Cortex of kidney (tissue), 1 donor: ENCODE measurements at places on chromosomes 5 and 9.

- DNase-seq, result no peak
Measured at GRCh38 chr5:177427919-177428573, 1.6 kb downstream of the GRK6 start.

DNA sequence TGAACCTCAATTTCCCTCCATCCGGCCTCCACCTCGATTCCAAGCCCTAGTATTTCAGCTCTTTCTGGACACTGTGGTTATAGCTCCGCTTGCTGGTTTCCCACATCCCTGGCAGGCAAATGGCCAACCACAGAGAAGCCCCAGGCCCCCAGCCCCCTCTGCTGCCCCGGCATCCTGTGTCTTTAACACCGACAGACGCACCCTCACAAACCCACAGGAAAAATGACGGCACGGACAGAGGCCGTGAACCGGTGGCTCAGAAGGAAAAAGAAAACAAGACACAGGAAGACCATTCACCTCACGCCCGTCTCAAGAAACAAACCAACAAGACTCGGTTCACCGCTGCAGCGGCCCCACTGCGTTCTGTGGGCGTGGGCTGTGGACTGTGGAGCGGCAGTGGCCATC, 1.5 kb upstream of the CLIC3 start:
- DNase-seq, result no peak

DNA sequence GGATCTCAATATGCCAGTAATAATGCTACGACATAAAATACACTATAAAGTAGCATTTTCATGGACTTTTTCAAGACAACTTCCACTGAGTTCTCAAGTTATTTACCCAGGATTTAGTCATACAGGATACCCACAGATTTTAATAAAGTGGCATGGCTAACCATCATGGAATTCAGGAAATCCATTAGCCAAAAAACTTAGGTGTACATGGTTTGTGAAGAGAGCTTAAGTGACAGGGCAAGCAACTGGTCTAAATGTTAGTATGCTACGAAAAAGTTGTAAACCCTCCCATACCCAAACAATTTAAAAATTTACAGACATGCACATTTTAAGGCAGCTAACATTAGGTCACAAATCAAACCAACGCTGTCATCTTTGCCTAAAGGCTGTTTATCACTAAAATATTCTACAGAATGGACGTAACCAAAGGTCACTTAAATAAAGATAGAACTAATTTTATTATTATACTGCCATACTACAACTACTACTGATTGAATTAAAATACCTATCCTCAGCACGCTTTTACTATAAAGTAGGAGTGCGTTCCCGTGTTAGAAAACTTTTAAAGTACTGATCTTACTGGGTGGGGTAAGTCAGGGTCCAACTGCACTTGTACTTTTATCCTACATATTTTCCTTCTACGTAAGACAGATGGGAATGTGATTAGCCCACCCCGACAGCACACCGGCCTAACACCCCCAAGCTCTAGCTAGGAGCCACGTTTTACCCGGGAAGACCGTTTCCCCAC, 1.1 kb downstream of the UBTD2 start:
- DNase-seq, result no peak

DNA sequence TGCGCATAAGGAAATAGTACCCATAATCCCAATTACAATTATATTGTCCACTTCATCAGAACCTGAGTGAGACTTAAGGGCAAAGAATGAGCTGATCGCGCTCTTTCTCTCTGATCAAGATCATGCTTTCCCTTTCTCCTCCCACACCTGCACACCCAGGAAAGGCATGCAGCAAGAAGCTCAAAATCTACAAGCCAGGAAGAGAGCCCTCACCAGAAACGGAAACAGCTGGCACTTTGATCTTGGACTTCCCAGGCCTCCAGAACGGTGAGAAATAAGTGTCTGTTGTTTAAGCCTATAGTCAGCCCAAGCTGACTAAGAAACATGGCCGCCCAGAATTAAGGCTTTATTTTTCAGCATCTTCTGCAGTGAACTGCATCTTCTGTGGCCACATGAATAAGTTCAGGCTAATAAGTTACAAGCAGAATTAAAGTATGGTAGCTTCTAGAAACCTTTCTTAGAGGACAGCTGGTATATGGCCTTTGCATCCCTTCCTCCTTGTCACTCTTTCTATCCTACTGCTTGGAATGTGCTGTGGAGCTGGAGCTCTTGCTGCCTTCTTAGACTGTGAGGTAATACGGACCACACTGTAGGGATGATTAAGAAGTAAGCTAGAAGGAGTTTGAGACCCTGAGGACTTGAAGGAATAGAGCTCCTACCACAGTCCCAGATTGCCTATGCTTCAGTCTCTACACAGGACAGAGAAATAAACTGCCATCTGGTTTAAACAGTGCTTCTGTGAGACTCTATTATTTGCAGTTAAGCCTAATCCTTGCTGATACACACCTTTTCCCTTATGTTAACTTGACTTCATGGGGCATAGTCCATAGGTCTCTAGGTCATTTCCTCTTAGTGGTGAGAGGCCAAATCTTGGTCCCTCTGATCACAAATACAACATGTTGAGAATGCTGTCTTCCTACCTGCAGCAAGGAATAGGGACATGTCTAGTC, 17.2 kb downstream of the OR2S2 start:
- DNase-seq, result no peak

DNA sequence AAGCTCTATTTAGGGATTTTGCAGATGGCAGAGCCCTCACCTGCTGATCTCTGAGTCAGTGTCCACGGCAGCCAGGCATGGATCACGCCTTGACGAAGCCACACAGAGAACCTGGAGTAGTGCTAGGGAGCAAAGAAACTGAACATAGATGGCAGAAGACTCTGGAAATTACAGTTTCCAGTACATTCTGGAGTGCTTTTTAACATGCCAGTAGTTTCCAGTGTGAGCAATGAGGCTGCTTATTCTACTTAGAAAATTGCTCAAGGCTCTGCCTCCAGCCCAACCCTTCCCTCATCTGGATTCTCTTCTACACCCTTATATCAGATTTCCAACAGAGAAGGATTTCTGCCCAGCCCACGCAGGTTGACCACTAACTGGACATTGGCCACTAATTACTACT, 203.3 kb downstream of the ADAMTS12 start:
- no peak for DNase-seq

- DNase-seq, result no peak
Measured at GRCh38 chr9:134340475-134341160, 14.4 kb downstream of the RXRA start.

- no peak for DNase-seq
Measured at GRCh38 chr5:176693477-176693851, 46.2 kb downstream of the TSPAN17 start.

DNA sequence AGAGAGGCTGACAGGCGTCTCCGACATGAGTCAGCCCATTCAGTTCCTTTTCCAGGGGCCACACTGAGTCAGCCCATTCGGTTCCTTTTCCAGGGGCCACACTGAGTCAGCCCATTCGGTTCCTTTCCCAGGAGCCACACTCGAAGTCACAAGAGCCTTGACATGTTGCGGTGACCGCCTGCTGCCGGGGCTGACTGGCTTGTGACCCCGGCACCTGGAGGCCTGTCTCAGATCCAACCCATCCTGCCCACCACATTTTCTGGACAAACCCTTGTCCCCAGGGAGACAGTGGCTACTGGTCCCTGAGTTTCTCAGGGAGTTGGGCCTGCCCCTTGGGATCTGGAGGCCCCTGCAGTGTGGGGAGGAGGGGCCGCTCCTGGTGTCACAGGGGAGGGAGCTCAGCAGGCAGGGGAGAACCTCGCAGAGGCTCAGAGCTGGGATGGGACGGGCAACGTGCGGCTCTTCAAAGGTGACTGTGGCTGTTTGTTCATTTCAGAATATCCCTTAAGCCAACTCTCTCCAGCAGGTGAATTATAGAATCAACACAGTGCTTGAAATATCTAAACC, 40.5 kb upstream of the LPCAT1 start:
- DNase-seq, result no peak

- no peak for DNase-seq
Measured at GRCh38 chr9:4138781-4139180, 161.1 kb downstream of the GLIS3 start.

GRCh38 chr5:61758711-61759110, 426.7 kb downstream of the ZSWIM6 start:
- DNase-seq, result no peak

DNA sequence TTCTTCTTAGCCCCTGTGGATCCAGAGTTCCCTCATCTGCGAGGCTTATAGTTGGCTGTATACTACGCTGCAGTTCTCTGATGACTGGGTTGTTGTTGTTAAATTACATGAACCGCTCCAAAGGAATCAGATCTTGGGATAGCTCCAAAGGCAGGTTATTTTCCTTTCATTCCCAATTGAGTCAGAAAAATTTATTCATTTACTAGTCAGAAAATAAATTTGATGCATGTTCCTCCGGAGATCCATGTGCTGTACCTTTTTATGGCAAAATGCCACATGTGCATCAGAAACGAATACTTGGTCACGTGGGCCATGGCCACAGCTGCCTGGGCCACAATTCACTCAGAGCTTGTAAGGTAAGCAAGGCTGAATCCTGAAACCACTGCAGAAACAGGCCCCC, 304.0 kb downstream of the NR2F1-AS1 start:
- DNase-seq, result no peak

- no peak for DNase-seq
Measured at GRCh38 chr9:27385606-27386322, 88.8 kb upstream of the EQTN start.
